HT-29 (cell line): ENCODE measurements at places on chromosomes 7 and 10.

DNA sequence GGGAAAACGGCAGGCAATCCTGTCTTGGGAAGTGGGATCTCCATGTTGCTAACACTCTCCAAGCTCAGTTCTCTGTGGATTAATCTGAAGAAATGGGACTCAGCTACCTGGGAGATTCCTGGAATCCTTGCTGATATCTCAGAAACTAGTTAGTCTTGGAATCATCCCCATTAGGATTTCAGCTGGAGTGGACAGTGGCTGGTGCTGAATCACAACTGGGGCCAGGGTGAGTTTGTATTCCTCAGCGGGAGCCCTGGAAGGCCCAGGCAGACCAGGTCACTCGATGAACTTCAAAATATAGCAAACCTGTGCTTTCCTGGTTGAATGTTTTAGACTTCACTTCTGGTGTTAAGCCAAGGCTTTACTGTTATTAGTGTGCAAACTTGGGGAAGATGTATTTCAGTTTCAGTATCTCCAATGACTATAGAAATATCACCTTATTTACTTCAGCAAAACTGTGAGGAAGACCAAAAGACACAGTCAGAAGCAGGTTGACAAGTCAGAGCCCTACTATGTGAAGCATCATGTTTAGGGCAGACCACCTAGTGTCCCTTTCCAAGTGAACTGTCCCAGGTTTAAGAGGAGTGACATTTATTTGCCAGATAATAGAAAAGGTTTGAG lies 126.1 kb downstream of the AOAH start:
- no peak for DNase-seq

- DNase-seq: no peak
Measured at GRCh38 chr10:78140066-78140630, 106.5 kb downstream of the RPS24 start.

- no peak for DNase-seq
Measured at GRCh38 chr10:61795147-61795546, 106.4 kb upstream of the ARID5B start.

DNA sequence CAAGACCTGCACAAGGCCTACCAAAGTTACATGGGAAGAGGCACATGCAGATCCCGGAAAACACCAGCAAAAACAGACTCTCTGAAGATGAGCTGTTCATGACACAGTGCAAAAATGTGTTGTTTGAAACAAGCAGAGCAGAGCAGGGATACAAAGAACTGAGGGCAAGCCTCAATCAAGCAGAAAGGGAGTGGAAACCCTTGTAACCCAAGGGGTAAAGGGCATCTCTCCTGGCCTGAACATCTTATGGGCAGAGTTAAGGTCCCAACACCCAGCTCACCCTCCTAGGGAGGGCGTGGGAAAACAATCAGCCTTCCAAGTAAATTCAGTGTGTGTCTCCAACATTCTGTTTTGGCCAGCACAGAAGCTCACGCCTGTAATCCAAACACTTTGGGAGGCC lies 10.5 kb downstream of the PSPH start:
- no peak for DNase-seq

GRCh38 chr10:58268454-58268945 lies 462 bp upstream of the CISD1 start:
- DNase-seq: no peak

DNA sequence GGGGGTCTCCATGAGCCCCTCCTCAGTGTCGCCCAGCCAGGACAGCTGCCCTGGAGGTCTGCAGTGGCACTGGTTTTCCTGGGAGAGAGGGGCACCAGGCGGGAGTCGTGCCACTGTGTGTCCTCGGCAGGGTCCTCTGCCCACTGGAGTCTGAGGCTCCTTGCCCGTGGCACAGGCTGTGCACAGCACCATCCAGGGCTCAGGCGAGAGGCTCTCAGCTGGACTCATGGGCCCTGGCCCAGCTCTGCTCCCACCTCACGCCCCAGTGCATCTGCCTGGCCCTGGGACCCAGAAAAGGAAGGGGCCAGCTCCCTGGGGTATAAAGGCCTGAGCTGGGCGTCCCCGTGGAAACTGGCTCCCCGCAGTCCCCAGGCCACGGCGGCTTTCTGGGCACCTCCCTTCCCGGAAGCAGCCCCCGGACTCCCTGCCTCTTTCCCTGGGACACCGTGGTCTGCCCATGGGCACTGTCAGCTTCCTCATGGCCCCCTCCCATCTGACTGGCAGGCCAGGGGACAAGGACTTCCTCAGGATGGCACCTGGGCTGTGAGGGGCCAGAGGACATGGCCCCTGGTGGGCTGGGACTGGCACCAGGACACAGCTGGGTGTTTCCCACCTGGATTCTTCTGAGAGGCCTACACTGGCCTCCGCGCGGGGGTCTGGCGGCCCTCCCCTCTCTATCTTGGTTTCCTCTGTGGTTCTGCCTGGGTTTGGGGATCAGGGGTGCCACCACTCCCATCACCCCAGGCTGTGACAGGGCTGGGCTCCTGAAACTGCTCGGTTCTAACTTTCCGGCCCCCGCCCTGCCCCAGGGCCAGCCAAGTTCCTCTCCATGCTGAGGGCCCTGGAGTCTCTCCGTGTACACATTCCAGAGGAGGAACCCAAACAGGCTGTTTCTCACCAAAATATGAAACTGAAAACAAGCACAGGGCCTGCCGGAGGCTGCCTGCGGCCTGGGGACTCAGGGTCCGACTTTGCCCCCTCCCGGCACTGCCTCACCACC lies 5.5 kb downstream of the FOXL3 start:
- no peak for DNase-seq

GRCh38 chr7:156386097-156386496 lies 254.5 kb upstream of the RNF32 start:
- DNase-seq: no peak

DNA sequence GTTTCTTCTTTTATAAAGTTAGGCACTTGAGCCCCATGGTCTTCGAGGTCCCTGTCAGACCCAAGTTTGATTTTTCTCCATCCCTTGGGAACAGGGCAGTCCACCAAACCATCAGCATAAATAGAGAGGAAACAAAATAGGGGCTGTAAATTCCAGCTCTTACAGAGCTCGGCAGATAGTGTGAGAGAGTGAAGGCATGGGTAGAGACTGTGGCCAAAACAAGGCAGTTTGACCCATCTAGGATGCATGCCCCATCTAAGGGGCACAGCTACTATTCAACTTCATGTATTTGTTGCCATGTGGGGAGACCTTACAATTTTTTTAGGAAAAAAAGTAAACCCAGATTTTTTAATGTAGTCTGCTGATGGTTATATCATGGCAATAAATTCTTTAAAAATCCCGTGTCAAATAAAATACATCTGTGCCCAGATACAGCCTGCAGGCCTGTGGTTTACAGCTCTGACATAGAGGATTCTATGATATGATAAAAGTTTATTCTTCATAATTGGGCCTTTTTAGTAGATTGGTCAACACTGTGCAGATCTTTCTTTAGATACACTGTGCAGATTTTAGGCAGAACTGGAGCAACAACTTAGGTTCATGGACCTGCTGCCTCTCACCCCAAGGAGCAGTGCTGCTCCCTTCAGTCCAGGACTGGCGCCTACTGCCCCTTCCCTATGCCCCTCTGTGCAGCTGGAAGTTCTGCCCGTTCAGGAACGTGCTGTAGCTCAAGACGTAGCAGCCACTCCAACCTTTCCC lies 5.3 kb downstream of the PPP1R3C start:
- peak; percentile 13 for DNase-seq

- DNase-seq: no peak
Measured at GRCh38 chr10:111299037-111299436, 222.2 kb downstream of the ADRA2A start.

DNA sequence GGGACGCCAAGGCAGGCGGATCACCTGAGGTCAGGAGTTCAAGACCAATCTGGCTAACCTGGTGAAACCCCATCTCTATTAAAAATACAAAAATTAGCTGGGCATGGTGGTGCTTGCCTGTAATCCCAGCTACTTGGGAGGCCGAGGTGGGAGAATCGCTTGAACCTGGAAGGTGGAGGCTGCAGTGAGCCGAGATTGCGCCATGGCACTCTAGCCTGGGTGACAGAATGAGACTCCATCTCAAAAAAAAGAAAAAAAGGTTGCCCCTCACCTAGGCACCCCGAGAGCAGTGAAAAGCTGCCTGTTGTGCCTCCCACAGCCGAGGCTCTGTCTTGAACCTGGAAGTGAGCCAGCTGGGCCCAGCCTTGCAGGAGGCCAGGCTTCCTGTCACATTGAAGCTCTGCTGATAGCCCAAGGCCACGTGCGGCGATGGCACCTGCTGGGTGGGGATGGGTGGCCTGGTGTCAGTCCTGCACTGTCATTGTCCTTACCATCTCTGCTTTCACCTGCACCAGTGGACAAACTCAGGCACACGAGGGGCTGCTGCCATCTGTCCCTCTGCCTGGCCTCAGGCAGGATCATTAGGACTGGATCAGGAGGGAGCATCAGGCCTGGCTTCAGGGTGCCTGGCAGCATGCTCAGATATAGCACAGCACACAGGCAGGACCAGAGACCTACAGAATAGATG lies 37.8 kb downstream of the DNAJB12 start:
- no peak for DNase-seq

DNA sequence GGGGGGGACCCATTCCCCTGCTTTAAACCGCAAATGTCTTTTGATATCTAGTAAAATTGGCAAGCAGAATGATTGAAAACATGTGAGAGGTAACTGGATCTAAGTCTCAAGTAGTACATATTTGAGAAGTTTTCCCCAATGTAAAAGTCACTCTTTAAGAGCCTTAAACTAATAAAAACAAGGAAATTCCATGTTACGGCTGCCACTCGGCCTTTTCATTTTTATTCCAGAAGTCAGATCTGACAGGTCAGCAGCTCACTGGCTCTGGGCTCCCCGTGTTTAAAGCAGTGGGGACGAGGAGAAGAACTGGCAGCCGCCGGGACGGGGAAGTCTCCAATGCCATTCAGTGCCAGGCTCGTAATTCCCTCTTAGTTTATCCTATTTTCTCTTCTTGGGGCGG lies 80.7 kb downstream of the CUX1 start:
- no peak for DNase-seq

DNA sequence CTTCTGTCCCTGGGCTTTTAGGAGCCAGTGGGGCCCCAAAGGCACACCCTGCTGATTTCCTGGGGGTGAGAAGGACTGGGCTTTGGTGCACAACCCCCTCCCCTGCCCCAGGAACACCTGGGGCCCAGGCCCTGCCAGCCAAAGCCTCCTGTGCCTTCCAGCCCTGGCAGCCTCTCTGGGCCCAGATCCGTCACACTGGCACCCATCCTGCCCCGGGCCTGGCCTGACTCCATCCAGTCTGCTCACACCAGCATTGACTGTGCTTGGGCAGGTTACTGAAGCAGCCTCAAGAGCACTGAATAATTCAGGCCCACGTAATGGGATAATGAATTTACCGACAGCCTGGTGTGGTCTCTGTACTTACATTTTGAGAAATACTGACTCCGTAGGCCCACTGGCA lies 12.0 kb upstream of the COMTD1 start:
- DNase-seq: no peak

GRCh38 chr7:112266141-112266540 lies 59.6 kb downstream of the ZNF277 start:
- no peak for DNase-seq

DNA sequence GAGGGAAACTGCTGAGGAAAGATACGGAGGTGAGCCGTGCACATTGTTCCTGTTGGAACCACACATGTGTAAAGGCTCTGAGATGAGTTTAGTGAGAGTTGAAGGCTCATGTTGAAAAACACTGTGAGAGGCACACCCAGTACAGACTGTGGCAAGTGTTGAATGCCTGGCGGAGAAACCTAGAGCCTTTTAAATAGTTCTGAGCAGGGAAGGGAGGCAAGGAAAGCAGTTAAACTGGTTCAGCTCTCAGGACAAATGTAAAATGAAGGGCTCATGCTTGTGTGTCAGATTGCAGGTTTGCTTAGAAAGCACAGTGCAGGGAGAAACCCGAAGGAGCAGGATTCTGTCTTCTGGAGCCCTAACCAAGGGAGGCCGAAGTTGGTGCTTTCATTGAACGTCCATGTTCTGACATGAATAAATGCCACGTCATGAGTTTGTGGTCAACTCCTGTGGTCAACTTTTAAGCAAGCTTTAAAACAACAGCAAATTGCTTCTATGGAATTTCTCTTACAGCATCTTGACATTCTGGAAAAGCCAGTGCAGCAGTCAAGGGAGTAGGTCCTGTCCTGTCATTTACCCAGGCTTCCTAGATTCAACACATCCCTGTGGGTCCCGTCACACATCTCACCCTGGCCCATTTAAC lies 650.9 kb upstream of the GALNT17 start:
- DNase-seq: no peak

DNA sequence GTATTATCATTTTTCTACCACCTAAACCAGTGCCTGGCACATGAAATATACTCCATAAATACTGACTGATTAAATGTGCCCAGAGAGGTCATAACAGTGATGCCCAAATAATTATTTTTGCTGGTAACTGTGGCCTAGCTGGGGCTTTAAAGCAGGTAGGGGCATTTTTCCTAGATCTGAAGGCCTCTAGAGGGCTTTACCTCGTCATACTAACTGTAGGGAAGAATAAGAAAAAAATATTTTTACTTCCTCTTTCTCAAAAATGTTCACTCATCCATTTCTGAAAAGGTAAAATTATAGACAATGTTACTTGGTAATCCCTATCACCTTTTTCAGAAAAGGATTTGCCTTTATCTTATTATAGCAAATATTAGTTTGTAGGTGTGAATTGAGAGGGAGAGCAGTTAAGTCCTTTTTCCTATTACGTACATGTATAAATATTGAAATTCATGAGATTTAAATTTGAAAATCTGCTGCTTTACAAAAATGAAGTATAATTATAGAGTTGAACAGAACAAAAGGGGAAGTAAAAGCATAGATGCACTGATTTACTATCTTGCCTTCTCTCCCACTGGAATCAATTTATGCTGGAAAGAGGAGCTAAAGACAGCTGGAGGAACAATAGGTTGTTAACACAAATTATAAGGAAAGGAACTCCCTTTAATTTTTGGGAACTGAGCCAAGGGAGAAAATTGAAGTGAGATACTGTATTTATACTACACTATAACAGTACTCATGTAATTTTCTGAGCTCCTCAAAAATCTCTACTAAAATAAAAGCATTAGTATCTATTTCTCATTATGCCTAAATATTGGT lies 71.5 kb upstream of the NOBOX start:
- DNase-seq: no peak

- no peak for DNase-seq
Measured at GRCh38 chr7:125847055-125847454, 917.4 kb upstream of the POT1 start.

DNA sequence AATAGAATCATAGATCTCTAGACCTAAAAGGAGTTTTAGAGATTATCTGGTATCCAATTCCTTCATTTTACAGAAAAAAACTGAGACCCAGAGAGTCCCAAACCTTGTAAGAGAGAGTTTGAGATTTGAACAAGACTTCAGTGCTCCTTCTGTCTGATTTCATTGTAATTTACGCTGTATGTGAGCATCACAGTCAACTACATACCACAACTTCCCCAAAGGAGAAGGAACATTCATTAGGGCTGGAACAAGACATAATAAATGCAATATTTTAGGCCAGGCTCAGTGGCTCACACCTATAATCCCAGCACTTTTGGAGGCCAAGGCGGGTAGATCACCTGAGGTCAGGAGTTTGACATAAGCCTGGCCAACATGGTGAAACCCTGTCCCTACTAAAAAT lies 17.3 kb upstream of the PRKAR2B start:
- DNase-seq: no peak

GRCh38 chr10:75335983-75336382 lies 65.6 kb downstream of the ZNF503 start:
- no peak for DNase-seq
